ENCODE measurements at places on chromosomes 3 and 15.

DNA sequence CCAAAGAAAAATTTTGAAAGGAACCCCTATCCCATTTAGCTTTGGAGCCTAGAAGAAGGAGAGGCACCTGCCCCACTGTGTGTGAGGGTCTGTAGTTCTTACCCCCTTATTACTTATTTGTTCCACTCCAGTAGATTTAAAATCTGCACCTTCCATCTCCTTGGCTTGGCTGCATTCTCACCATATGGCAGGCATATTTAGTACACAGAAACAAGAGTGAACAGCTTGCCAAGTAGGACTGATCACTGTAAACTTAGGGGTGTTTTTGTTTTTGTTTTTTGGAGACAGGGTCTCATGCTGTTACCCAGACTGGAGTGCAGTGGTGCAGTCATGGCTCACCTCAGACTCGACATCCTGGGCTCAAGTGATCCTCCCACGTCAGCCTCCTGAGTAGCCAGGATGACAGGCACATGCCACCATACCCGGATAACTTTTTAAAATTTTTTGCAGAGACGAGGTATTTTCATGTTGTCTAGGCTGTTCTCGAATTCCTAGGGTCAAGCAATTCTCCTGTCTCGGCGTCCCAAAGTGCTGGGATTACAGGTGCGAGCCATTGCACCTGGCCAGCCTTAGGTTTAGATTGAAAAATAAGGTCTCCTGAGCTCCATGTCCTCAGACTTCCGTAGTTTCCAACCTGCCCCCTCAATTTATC, 14.1 kb upstream of the ANXA2 start:
- no peak for DNase-seq

DNA sequence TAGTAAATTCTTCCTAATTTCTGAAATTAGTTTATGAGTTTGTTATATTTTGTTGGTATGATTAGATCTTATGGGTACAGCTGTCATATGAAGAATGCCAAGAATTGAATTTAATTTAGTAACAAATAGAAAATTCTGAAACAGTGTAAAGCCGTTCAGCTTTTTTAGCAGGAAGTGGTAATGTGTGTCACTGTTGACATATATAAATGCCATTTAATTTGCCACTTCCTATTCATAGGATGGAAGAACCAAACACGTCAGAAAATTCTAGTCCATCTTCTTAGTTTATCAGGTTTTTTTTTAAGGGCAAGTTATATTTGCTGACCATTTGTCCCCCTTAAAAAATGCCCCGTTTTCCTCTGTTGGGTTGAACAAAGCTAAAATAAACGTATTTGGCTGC, 43.0 kb downstream of the RAB8B start:
- no peak for DNase-seq

- no peak for DNase-seq
These were observed 20.1 kb downstream of the SRGAP3 start for GRCh38 chr3:9229325-9229724.

DNA sequence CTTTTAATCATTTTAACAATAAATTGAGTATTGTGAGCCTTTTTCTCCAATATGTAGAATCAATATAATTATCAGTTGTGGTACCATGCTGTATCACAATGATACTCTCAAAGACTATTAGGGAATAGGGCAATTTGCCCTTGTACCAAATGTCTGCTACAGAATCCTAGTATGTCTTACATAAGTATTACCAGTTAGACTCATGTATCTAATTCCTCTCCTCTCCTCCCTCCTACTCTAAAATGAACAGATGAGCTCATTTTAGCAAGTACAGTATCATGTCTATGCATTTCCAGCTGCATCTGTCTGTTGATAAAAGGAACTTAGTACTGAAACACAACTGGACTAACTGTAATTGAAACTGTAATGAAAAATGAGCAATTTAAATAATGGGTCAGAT, 124.3 kb upstream of the ATP11B start:
- no peak for DNase-seq

DNA sequence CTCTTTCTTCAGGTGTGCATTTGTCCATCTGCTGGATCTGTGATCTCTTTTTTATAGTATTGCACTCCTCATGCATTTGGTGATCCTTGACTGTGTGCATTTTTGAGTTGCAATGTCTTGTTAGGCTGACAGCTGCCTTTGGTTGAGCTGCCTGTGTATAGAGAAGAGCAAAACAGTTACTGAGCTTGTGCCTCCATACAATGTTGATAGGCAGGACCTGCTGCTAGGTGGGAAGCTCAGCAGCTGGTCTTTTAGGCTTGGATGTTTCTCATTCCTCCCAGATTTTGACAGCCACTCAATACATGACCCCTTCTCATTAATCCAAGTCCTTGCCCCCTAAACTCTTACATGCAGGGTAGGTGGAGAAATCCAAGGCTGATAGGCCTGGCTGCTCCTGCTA, 74.8 kb upstream of the PIAS1 start:
- no peak for DNase-seq

DNA sequence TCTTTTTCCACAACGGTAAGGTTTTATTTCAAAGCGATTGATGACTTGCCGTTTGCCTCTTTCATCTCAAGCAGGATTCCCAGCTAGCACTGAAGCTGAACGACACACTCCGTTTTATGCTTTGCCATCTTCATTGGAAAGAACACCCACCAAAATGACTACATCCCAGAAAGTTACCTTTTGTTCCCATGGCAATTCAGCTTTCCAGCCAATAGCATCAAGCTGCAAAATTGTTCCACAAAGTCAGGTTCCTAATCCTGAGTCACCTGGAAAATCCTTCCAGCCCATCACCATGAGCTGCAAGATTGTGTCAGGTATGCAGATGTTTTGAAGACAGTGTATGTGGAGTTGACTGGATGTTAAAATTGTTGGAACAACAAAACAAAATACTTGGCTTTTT, 56.5 kb downstream of the YEATS2 start:
- DNase-seq: no peak

All from stimulated activated CD4-positive, alpha-beta T cell treated with anti-CD3 and anti-CD28 coated beads, TNF-alpha, amount 100 ng/mL, for 24 hours (primary cell).